ENCODE measurements at places on chromosomes 3 and 15.

- peak; percentile 34 for DNase-seq
Measured at GRCh38 chr3:171829841-171830517, 13.2 kb upstream of the TMEM212 start.

DNA sequence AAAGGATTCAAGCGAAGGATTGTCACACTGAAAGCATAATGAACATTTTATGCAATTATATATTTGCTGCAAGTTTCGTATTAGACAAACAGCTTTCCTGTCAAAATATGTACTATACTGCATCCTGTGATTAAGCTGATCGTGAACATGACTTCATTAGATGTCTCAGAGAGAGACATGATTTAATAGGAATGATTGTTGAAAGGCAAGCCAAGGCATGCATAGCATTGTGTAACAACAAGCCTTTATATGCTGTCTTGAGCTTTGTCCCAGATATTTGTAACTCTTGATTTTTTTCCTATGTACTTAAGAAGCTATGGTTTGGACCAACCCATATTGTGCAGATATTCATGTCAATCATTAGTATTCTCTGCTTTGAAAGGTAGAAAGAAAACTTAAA lies 309.1 kb downstream of the KCNH8 start:
- no peak for DNase-seq

GRCh38 chr3:50111757-50112156 lies 23.0 kb downstream of the RBM5 start:
- no peak for DNase-seq

DNA sequence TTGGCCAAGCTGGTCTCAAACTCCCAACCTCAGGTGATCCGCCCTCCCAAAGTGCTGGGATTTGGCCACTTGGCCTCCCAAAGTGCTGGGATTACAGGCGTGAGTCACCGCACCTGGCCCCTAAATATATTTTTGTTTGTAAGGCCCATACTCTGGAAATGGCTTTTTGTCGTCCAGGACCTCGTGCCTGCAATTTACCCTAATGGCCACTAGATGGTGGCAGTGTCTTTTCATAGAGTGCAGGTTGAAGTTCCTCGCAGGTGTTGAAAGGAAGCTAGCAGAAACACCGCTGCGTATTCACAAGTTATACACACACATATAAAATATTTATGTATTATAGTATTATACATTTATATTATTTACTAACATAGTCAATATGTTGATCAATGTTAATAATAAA lies 97.2 kb downstream of the LRTM1 start:
- peak; percentile 28 for DNase-seq

- DNase-seq = no peak
Measured at GRCh38 chr3:184015381-184016019, 2.2 kb downstream of the ABCC5 start.

DNA sequence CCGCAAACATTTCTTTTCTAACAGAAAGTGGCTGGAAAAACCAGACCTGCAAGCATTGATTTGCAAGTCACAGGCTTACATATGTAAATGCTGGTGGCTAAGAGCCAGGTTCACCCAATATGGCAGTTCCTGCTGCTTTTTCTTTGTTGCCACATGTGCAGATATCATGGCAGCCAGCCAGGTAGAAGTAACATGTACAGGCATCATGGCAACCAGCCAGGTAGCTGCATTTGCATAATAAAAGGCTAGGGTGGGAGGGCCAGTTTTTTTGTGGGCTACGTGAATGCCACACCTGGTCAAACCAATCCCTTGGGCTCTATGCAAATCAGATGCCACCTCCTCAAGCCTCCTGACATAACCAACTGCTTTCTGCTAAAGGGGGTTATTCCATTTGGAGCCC lies 2.8 kb upstream of the SMCO1 start:
- no peak for DNase-seq

All from GM13977 (cell line).